ENCODE measurements at places on chromosomes 1 and 21.

DNA sequence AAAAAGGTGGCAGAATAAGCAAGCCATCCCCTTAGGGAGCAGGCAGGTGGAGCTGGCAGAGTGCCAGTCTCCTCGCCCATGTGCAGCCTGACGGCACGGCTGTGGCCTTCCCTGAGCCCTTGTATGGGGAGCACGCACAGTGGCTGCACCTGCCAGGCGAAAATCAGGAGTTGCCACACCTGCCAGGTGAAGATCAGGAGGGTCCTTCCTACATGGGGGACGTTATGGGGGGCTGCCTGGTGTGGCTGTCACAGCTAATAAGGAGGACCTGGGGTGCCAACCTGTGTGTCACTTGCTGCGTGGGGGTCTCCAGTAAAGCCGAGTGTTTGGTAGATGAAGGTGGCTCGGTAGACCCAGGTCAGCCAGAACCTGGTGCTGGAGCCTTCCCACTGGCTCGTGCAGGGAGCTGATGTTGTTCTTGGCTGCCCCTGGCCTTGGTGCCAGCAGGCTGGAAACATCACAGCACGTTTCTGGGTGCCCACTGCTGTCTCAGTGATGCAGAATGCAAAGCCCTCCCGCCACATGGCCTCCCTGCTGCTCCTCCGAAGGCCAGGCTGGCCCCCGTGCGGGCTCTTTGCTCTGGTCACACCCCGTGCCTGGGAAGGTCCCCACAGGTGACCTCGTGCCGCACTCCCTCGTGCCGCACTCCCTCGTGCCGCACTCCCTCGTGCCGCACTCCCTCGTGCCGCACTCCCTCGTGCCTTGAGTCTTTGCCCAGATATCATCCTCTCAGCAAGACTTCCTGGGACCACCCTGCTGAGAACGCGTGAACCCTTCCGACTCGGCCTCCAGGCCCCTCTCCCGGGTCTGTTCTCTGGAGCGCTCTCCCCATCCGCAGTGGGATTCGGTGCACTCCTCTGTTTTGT, 55.4 kb downstream of the SLC37A1 start:
- ATAC-seq = no peak

- no peak for ATAC-seq
Observed at GRCh38 chr1:9297831-9298230, 5.1 kb downstream of the SPSB1 start.

- peak; percentile 29 for ATAC-seq
Observed at GRCh38 chr1:53625766-53626520, 113.0 kb downstream of the GLIS1 start.

- ATAC-seq = no peak
Observed at GRCh38 chr21:25560891-25561290, 46.4 kb downstream of the MRPL39 start.

DNA sequence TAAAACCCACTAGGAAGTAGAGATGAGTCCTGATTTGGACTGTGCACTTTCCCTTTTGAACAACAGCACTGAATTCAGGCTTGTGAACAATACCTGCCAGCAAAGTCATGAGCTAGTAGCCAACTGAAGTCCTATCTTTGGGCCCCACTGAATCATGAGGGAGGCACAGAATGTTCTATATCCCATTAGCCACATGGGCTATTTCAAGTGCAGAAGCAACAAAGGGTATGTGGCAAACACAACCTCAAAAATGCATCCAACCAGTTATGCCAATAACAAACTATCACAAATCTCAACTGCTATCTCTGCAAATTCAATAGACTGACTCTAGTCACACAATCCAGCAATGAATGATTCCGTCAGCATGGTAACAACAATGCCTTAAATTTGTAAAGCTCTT, 276.0 kb downstream of the MRPL39 start:
- no peak for ATAC-seq

GRCh38 chr1:225681231-225681630, 28.3 kb upstream of the ENAH start:
- no peak for ATAC-seq

GRCh38 chr1:107748531-107748930, 216.4 kb downstream of the VAV3 start:
- ATAC-seq = no peak

DNA sequence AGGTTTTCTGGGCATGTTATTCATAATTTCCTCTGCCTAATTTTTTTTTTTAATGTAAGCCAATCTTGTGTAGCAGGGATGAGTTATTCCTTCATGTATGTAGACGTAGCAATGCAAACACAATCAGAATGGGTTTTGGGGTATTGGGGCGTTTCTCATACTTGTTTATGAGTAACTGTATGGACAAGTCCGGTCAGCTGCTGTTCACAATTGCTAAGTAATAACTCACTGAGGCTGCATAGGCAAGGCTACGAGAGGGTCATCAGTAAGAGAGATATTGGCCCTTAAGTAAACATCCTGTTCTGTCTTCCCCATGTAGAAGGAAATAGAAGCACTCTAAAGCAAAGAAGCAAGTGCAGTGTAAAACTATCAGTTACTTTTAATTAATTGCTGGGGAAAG, 9.5 kb upstream of the TARS2 start:
- no peak for ATAC-seq

DNA sequence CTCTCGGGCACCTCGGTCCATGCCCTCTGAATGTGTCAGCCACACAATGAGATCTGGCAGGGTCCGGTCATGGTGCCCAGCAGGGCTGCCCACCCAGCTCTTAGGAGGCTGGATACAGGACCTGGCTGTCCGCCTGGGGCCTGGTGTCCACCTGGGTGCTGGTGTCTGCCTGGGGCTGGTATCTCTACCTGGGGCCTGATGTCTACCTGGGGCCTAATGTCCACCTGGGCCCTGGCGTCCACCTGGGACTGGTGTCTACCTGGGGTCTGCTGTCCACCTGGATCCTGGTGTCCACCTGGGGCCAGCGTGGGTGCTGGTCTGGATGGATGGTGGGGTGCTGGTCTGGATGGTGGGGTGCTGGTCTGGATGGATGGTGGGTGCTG, 45.1 kb upstream of the ACTRT2 start:
- ATAC-seq = no peak

GRCh38 chr1:94773296-94773809, 46.8 kb upstream of the SLC44A3 start:
- ATAC-seq = no peak
